ENCODE measurements at places on chromosomes 6 and 20.

- DNase-seq: no peak
These were observed 36.5 kb downstream of the ANGPT4 start for GRCh38 chr20:879626-880025.

- DNase-seq: no peak
These were observed 734 bp upstream of the WFDC13 start for GRCh38 chr20:45701104-45701503.

DNA sequence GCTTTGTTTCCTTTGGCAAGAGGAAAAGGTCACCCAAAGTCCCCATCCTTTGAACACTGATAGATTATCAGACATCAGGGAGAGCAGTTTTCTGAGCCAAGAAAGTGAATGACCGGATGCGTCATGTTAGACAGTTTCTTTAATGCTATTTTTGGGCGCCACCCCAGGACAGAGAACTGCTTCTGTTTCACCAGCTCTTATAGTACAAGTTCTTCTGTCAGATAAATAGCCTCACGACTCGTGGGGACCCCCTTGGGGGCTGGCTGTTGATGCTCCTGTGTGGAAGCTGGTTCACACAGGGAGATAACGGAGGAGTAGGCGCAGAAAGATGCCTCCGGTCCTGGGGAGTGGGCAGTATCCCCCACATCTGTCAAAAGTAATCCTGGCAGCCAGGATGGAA is 54.6 kb downstream of the NPEPL1 start:
- DNase-seq: no peak

DNA sequence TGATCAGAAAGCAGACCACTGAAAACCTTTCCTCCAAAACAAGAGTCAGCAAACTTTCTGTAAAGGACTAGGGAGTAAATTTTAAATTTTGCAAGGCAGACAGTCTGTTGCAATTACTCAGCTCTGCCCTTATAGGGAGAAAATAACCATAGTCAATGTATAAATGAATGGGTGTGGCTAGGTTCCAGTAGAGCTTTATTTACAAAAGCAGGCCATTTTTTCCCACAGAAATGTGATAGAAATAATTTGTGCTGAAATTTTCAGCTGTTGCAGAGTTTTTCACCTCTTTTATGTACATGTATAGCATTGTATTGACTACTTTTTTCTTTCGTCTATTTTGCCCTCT is 7.7 kb downstream of the AMD1 start:
- DNase-seq: peak; percentile 20

DNA sequence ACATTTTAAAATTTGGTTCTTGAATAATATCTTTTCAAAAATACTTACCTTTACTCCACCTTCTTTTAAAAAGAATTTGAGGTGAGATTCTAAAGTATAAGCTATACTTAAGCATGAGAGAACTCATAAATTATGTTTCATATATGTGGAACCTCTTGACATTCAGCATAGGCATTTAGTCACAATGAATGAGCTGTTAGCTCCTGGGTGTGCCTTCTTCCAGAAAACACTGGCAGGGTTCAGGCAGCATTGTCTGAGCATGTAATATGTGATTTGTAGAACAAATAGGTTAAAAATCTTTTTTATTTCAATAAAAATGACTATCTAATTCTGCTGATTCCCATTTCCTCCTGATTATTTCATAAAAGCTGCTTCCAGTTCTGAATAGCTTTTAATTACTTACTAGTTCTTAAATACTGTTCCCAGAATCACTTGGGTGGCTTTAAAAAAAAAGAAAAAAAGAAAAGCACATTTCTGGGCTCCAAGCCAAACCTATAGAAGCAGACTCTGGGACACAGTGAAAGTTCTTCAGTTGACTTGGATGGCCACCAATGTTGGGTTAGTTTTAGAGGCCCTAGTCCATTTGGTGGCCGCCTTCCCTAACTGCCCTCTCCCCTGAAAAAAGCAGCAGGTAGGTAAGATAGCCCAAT is 20.2 kb downstream of the RNF8 start:
- DNase-seq: peak; percentile 40

- no peak for DNase-seq
These were observed 174.8 kb downstream of the BMP2 start for GRCh38 chr20:6942266-6942665.

DNA sequence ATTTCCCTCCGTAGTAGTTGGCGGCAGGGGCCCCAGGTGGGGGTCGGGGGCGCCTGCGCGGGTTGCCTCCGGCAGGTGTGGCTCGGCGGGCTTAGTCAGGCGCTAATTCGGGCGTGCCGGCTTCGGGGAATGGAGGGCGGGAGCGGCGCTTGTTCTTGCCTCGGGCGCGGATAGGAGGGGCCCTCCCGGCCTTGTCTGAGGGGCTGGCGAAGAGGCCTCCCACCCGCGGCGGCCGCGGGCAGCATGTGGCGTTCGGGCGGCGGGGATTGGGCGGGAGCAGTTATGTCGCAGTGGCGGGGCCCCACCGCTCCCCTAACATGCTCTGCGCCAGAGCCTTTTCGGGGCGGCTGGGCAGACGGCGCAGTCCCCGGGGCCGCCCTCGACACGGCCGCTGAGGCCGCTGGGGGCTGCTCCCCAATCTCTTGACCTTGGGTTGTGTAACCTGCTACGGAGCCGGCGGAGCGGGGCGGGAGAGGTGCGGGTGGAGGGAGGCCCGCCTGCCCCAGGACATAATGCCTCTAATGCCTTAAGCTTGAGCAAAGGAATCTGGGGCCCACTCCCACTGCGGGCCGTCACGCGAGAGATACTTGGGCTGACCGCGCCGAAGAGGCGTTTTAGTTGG is 1.1 kb downstream of the AMD1 start:
- DNase-seq: peak; percentile 19

- no peak for DNase-seq
These were observed 147.8 kb upstream of the CDH4 start for GRCh38 chr20:61104232-61104631.

DNA sequence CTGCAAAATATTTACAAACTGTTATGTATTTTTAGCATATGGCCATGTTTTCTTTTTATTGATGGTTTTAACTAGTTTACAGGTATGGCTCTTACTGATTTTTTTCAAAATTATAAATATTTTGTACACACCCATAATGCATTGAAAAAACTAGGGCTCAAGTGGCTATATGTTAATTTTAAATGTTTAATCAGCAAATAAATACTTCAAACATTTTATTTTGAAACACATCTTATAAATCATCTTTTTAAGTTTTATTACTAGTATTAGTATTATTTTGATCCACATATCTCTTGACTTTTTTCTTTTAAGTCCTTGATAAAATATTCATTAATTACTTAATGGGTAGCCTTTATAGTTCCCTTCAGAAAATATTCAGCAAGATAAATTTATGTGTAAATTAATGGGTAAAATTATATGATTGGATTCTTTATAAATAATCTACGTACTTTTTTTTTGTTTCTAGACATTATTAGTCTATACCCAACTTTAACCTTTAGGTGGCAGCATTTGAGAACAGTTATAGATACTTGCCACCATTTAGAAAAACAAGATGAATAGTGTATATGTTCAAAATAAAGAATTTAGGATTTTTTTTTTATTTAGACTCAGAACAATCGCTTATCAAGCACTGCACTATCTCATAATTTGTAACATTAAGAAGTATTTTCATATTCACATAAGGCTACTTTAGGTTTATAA is 241.9 kb downstream of the ADGRB3 start:
- peak; percentile 35 for DNase-seq

- no peak for DNase-seq
These were observed 42.6 kb upstream of the PREP start for GRCh38 chr6:105445481-105445880.

- no peak for DNase-seq
These were observed 9.7 kb upstream of the NPEPL1 start for GRCh38 chr20:58682656-58683531.

DNA sequence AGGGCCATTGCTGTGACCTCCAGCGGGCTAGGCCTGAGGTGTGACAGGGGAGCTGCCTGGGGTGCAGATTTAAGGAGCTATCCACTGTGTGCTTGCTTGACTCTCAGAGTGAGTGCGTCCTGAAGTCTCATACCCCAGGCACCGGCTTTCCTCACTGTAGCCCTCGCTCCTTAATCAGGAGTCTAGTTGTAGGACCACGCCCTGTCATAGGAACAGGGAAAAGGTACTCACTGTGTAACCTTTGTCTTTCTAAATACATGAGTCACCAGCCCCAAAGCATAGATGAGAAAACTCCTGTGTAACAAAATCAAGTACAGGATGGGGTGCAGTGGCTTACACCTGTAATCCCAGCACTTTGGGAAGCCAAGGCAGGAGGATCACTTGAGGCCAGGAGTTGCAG is 141.7 kb downstream of the TMEM242 start:
- no peak for DNase-seq

GRCh38 chr6:40170856-40171255 is 236.6 kb upstream of the MOCS1 start:
- DNase-seq: no peak

- DNase-seq: no peak
These were observed 4.5 kb downstream of the SOX12 start for GRCh38 chr20:329851-330232.

GRCh38 chr6:6694368-6694780 is 105.9 kb downstream of the LY86 start:
- DNase-seq: no peak

GRCh38 chr6:143902827-143903226 is 38.6 kb downstream of the ZC2HC1B start:
- DNase-seq: no peak

DNA sequence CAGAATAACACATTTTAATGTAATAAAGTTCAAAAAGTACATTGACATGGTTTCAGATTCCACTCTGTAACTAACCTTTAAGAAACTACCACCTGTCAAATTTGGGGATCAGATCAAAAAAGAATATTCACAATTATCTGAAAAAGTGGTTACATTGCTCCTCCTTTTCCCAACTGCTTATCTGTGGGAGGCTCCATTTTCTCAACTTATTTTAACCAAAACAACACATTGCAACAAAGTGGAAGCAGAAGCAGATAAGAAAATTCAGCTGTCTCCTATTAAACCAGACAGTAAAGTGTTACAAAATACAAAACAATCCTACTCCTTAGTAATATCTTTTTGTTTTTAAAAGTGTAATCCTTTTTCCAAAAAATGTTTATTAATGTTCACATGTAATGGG is 61.4 kb downstream of the PDSS2 start:
- no peak for DNase-seq

GRCh38 chr6:34015586-34015985 is 130.3 kb downstream of the GRM4 start:
- DNase-seq: peak; percentile 4

- no peak for DNase-seq
These were observed 78.7 kb downstream of the C6orf52 start for GRCh38 chr6:10615675-10616074.

GRCh38 chr20:8223091-8223870 is 91.2 kb downstream of the PLCB1 start:
- DNase-seq: peak; percentile 95

- no peak for DNase-seq
These were observed 19.4 kb downstream of the MAP3K5 start for GRCh38 chr6:136772685-136773472.

- no peak for DNase-seq
These were observed 35.9 kb downstream of the PCSK2 start for GRCh38 chr20:17262786-17263185.

- peak; percentile 63 for DNase-seq
These were observed at the start of gene SYNGAP1 for GRCh38 chr6:33419580-33420490. Gene SYNGAP1 (plus strand): TSS chr6:33420065. CDS start chr6:33420265, 200 bp downstream.

DNA sequence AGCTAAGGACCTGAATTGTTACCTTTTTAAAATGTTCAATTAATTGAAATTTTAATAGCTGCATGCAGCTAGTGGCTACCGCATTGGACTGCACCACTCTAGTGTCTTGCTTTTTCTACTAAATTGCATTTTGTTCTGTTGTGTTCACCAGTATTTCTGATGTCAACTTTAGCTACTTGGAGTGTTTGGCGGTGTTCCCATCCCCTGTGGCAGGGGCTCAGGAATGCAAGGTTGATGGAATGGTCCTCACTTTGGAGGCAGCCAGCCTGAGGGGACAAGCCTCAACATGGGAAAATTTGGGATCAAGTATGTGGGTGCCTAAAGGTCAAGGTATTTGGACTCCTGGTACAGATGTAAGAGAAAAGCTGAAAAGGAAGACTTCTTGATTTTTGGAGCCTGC is 230.1 kb upstream of the PRND start:
- no peak for DNase-seq

GRCh38 chr6:98044791-98045470 is 761.9 kb upstream of the MMS22L start:
- DNase-seq: no peak

GRCh38 chr6:81777586-81778268 is 25.2 kb upstream of the TENT5A start:
- DNase-seq: no peak

DNA sequence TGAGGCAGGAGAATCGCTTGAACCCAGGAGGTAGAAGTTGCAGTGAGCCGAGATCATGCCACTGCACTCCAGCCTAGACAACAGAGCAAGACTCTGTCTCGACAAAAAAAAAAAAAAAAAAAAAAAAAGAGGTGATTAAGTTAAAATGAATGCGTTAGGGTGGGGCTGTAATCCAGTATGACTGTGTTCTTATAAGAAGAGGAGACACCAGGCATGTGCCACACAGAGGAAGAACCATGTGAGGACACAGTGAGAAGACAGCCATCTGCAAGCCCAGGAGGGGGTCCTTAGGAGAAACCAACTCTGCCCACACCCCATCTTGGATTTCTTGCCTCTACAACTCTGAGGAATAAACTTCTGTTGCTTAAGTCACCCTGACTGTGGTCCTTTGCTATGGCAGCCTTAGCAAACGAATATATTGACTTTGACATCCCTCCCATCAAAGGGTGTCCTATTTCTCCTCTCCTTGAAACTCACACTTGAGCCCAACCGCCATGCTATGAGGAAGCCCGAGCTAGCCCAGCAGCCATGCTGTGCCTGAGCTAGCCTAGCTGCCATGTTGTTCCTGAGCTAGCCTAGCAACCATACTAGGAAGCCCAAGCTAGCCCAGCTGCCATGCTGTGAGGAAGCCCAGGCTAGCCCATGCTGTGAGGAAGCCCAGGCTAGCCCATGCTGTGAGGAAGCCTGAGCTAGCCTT is 15.8 kb upstream of the PPP1R16B start:
- peak; percentile 22 for DNase-seq

- DNase-seq: no peak
These were observed 237.7 kb upstream of the RAB32 start for GRCh38 chr6:146305951-146306350.

DNA sequence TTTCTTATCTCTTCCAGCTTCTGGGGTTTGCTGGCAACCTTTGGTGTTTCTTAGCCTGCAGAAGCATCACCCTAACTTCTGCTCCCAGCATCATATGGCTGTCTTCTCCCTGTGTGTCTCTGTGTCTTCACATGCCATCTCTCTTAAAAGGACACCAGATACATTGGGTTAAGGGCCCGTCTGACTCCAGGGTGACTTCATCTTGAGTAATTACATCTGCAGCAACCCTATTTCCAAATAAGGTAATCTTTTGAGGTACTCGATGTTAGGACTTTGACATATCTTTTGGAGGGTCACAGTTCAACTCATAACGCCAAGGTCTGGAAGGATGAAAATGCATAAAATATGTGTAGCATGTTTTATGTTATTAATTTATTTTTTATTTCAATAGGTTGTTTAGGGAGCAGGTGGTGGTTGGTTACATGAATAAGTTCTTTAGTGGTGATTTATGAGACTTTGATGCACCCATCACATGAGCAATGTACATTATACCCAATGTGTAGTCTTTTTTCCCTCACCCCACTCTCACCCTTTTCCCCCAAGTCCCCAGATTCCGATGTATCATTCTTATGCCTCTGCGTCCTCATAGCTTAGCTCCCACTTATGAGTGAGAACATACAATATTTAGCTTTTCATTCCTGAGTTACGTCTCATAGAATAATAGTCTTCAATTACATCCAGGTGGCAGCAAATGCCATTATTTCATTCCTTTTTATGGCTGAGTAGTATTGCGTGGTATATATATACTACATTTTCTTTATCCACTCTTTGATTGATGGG is 131.1 kb downstream of the TBXT start:
- no peak for DNase-seq

- DNase-seq: no peak
These were observed 9.2 kb downstream of the PXMP4 start for GRCh38 chr20:33710681-33711445.

All from fibroblast of the aortic adventitia (primary cell).